ENCODE measurements at places on chromosomes 1 and 21.

DNA sequence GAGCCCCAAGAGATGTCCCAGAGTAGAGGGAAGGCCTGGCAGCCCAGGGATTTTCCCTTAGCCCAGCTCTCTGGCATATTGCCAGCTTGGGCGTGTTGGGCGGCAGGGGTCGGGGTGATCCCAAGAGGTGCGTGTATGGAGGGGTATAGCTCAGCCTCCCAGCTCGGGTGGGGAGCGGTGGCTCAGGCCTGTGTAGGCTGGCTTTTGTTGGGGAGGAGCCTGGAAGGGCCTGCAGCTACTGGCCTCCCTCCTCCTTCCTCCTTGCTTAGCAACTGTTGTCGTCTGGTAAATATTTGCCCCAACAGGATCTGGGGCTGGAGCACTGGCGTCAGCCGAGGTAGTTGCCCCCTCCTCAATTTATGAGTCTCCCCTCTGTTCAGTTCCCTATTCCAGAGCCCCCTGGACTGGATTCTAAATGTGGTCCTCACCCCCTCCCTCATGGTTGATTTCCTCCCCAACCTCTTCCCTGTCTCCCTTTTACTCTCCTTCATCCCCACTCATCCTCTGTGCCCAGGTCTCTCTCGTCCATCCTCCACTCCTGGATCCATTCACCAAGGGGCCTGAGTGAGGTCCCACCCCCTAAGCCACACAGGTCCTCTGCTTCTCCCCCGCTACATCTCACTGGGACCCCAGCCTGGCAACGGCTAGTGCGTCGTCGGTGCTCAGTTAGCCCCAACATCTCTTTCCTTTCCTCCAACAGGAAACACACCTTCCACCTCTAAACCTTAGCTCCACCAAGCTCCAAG lies 10.3 kb upstream of the LMNA start:
- peaks cover 35% of the 10 kb centered on the region for H3K4me1 ChIP-seq
- DNase-seq, result no peak
- H3K27me3 ChIP-seq, result no peaks in the 10 kb centered on the region

DNA sequence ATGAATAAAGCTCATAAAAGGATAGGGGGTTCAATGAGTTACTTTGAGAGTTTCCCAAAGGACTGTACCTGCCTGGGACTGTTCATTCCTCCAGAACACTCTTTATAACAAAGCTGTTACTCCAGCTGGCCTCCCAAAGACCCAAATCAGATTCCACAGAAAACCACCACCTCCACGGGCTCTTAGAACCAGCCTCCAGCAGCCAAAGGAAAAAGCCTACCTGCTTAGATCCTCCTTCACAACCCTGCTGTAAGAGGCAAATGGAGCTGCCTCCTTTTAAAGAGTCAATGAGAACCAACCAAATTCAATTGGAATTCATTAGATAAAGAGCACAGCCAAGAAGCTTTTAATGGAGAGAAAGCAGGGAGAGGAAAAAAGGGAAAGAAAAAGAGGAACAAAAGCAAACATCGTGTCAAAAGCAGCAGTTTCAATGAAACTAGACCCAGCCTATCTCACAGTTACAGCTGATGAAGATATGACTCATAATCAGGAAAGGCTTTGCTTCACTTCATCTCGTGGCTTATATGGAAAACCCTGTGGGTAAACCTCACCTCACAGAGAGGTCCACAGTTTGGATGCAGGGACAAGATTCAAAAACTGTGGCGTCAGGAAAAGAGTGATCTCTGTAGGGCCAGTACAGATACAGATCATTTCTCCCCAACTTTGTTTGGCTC lies 27.8 kb upstream of the FMO4 start:
- no peaks in the 10 kb centered on the region for H3K27me3 ChIP-seq
- no peak overlapping the region for H3K27ac ChIP-seq
- H3K4me1 ChIP-seq, result no peaks in the 10 kb centered on the region
- no peak for DNase-seq
- H3K36me3 ChIP-seq, result no peaks in the 10 kb centered on the region

DNA sequence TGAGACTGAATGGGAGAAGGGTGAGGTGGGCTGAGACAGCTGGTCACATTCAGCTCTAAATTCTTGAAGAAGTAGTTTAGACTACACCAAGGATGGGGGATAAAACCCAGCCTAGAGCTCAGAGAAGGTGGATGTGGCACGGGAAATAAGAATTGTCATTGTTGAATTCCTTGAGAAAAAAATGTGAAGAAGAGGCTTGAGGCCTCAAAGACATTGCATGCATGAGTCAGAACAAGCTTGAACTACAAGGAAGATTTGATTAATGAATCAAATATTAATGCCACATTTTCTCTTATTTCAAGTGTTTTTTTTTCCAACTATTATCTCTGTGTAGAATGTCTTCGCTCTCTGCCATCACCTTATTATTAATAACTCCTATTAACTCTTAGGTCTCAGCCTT lies 58.9 kb downstream of the MAP3K7CL start:
- no peak overlapping the region for H3K4me3 ChIP-seq
- H3K36me3 ChIP-seq, result no peaks in the 10 kb centered on the region
- no peak overlapping the region for H3K27ac ChIP-seq
- peaks cover 4% of the 10 kb centered on the region for H3K4me1 ChIP-seq

GRCh38 chr1:65830306-65830705 lies 37.6 kb downstream of the PDE4B start:
- H3K27ac ChIP-seq, result no peak overlapping the region
- H3K27me3 ChIP-seq, result no peaks in the 10 kb centered on the region
- no peak for DNase-seq
- H3K4me1 ChIP-seq, result no peaks in the 10 kb centered on the region
- H3K36me3 ChIP-seq, result no peaks in the 10 kb centered on the region

GRCh38 chr1:67687198-67687545 lies 2.2 kb downstream of the GADD45A start:
- peaks cover 26% of the 10 kb centered on the region for H3K4me1 ChIP-seq
- H3K27ac ChIP-seq, result no peak overlapping the region
- DNase-seq, result no peak
- H3K36me3 ChIP-seq, result peaks cover 17% of the 10 kb centered on the region
- H3K27me3 ChIP-seq, result no peaks in the 10 kb centered on the region

- H3K36me3 ChIP-seq, result no peaks in the 10 kb centered on the region
- DNase-seq, result no peak
- no peaks in the 10 kb centered on the region for H3K27me3 ChIP-seq
- no peak overlapping the region for H3K4me3 ChIP-seq
Measured at GRCh38 chr21:32682696-32683474, 44.9 kb downstream of the SYNJ1 start.

GRCh38 chr1:30402031-30402430 lies 321.4 kb downstream of the MATN1 start:
- H3K4me3 ChIP-seq, result no peak overlapping the region
- no peaks in the 10 kb centered on the region for H3K27me3 ChIP-seq
- no peak overlapping the region for H3K27ac ChIP-seq
- no peaks in the 10 kb centered on the region for H3K36me3 ChIP-seq

GRCh38 chr1:95116580-95117206 lies 462 bp upstream of the TLCD4 start:
- no peak overlapping the region for H3K4me3 ChIP-seq
- no peaks in the 10 kb centered on the region for H3K36me3 ChIP-seq
- peak; percentile 44 for DNase-seq
- H3K27ac ChIP-seq, result no peak overlapping the region

GRCh38 chr1:232980355-232980978 lies 30.1 kb downstream of the NTPCR start:
- DNase-seq, result no peak
- peaks cover 19% of the 10 kb centered on the region for H3K4me1 ChIP-seq
- no peaks in the 10 kb centered on the region for H3K27me3 ChIP-seq
- H3K27ac ChIP-seq, result no peak overlapping the region
- H3K36me3 ChIP-seq, result no peaks in the 10 kb centered on the region

- H3K36me3 ChIP-seq, result no peaks in the 10 kb centered on the region
- no peak overlapping the region for H3K4me3 ChIP-seq
- peaks cover 41% of the 10 kb centered on the region for H3K4me1 ChIP-seq
- H3K27me3 ChIP-seq, result no peaks in the 10 kb centered on the region
- H3K27ac ChIP-seq, result no peak overlapping the region
- DNase-seq, result no peak
Measured at GRCh38 chr1:13766592-13767564, 66.9 kb downstream of the PRDM2 start.

DNA sequence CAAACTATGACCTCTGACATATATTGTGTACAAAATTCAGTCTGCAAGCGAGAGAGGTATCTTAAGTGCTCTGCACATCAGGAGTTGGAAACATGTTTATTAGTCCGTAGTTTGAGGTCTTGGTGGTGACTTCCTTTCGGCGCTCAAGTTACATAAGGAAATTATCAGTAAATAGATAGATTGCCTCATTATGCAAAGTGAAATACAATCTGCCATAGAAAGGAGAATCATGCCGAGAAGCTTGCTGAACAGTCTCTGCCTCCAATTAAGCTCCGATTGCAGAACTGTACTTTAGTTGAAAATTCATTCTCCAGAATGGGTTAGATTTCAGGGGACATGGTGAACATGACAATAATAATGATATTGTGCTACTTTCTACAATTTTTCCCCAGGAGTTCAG lies 271.8 kb downstream of the BRINP2 start:
- H3K4me1 ChIP-seq, result no peaks in the 10 kb centered on the region
- DNase-seq, result no peak
- H3K27me3 ChIP-seq, result no peaks in the 10 kb centered on the region
- no peak overlapping the region for H3K4me3 ChIP-seq
- H3K36me3 ChIP-seq, result no peaks in the 10 kb centered on the region

DNA sequence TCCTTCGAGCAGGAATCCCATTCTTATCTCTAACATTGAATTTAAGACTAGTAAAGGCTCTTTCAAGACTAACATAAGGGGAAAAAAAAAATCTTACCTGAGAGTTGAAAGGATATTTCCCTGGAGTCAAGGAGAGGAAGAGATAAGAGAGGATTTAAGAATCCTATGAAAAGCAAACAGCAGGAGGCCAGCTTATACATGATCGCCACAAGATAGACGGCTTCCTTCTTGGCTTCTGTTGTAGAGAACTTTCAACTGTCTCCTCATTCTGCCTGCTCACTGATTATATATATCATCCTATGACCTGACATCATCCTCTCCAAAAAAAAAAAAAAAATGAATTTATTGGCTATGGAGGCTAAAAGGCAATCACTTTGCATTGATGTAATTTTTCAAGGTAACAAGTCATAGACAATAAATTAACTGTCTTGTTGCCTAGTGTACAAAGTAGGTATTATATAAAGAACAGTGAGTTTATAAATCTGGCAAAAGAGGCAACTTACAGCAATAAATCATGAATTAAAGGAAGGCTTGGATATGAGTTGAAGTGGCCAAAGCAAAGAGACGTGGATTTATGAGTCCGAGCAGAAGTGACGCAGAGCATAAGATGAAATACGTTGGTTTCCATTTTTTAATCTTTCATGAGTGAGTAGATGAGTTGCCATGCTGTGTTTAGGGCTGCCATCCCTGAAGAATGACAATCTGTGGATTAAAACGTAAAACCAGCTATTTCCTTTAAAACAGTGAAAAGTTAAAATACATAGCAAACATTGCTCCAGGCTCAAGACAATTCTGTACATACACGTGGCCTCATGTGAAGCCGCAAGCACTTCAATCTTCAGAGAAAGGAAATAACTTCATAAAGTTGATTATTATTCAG lies at the start of gene UTS2:
Gene UTS2 (minus strand): TSS at position 262 of the 880 bp plus-strand sequence. CDS start 62 bp downstream, at position 200.
- DNase-seq, result no peak
- no peak within 1 kb of the TSS for H3K27ac ChIP-seq
- no peak within 1 kb of the TSS for H3K4me3 ChIP-seq
- H3K4me1 ChIP-seq, result no peaks in the 10 kb centered on the region
- no peaks in the 10 kb centered on the region for H3K36me3 ChIP-seq

DNA sequence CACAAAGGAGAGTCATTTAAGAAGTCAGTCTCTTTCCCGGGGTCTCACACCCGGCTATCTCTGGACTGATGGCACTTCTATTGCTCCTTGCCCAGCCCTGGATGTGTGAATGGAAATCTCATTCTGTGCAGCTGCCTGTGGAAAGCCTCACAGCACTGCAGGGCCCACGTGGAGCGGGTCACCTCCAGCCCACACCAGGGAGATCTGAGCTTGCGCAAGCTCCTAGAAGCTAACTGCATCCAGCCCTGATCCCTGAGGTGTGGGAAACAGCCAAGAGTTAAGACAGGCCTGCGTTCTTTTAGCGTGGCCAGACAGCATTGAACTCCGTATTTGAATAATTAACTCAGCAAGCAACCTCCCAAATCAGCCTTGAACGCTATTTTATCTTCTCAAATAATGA lies 150.5 kb downstream of the LRIG2 start:
- DNase-seq, result no peak
- H3K27me3 ChIP-seq, result peaks cover 4% of the 10 kb centered on the region
- no peak overlapping the region for H3K4me3 ChIP-seq
- H3K27ac ChIP-seq, result no peak overlapping the region
- H3K36me3 ChIP-seq, result no peaks in the 10 kb centered on the region
- peaks cover 25% of the 10 kb centered on the region for H3K4me1 ChIP-seq

- H3K4me1 ChIP-seq, result no peaks in the 10 kb centered on the region
- no peaks in the 10 kb centered on the region for H3K27me3 ChIP-seq
- no peak for DNase-seq
- no peak overlapping the region for H3K4me3 ChIP-seq
Measured at GRCh38 chr1:52423055-52423454, 18.7 kb downstream of the PRPF38A start.

- DNase-seq, result no peak
- H3K27me3 ChIP-seq, result no peaks in the 10 kb centered on the region
- H3K4me3 ChIP-seq, result no peak overlapping the region
- no peaks in the 10 kb centered on the region for H3K4me1 ChIP-seq
Measured at GRCh38 chr1:53188099-53188498, 8.5 kb upstream of the CPT2 start.

DNA sequence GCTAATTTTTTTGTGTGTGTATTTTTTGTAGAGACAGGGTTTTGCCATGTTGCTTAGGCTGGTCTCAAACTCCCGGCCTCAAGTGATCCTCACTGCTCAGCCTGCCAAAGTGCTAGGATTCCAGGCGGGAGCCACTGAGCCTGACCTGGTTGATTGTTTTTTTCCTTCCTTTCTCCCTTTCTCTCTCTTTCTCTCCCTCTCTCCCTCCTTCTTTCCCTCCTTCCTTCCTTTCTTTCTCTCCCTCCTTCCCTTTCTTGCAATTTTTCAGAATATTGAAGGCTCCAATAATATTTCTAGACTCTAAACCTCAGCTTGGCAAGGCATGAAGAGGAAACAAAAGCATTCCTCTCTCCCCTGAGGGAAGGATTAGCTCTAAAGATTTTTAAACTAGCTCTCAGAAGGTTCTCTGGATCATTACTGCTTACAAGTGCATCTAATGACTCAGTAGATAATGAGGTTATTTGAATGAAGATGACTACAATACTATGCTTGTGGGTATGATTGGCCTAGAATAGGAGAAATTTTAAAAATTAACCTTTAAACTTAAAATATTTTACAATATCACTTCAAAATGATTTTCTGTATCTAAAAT lies 68.5 kb upstream of the GADD45A start:
- no peaks in the 10 kb centered on the region for H3K4me1 ChIP-seq
- H3K27me3 ChIP-seq, result no peaks in the 10 kb centered on the region
- no peak overlapping the region for H3K27ac ChIP-seq
- no peak overlapping the region for H3K4me3 ChIP-seq
- DNase-seq, result peak; percentile 4

All from Karpas-422 (cell line).